Fibroblast of the aortic adventitia (primary cell): ENCODE measurements at places on chromosomes 1 and 21.

GRCh38 chr1:155645034-155645598 lies 35.1 kb downstream of the MSTO1 start:
- DNase-seq = peak; percentile 55

GRCh38 chr1:27862671-27863537 lies 9.4 kb upstream of the THEMIS2 start:
- peak; percentile 91 for DNase-seq

- DNase-seq = no peak
Measured at GRCh38 chr21:25589887-25590286, 17.4 kb downstream of the MRPL39 start.

- no peak for DNase-seq
Measured at GRCh38 chr1:215220346-215220745, 137.8 kb downstream of the KCNK2 start.

GRCh38 chr1:148296511-148296910 lies 144.4 kb upstream of the NBPF11 start:
- no peak for DNase-seq

DNA sequence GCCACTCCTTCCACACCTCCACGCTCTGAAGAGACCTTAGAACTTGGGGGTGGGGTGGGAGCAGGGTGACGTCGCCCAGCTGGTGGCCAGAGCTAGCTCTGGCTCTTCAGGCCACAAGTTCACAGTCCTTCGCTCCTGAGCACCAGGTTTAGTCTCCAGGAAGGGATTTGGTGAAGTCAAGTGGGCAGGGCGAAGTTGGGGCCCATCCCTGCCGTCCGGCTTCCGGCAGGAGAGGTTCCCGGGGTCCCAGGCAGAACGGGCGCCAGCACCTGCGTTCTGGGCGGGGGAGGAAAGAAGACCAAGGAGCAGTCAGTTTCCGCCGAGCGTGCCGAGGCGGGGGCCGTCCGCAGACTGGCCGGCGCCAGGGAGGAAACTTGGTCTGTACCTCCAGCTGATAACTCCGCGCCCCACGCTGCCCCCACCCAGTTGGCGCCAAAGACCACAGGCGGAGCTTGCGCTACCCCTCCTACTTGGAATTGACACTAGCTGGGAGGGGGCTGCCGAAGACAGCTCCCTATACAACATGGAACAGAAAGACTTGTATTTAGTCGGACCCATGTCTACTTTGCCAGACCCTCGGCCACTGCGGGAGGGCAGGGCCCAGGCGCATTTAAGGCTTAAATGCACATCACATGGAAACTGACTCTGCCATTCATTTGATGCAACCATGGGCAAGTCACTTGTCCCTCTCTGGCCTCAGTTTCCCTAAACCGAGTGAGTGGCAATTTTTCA lies 995 bp downstream of the ID3 start:
- DNase-seq = peak; percentile 63

- DNase-seq = no peak
Measured at GRCh38 chr21:30831194-30831765, 1.7 kb upstream of the KRTAP7-1 start.

DNA sequence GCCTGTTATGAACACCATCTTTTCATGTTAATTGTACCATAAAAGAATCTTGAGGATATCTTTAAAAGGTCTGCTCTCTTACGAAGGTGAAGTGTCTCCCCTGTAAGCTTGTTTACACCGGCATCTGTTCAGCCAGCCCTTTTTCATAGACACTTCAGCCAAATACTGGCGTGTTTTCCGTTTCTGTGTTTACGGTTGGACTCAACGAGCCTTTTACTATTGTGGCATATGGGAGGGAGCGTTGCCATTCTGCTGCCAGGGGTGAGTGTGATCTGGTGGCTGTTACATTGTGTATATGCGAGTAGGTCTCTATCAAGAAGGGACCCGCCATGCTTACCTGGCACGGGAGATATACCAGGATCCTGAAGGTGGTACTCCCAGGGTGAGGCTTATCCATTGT lies 433.8 kb downstream of the CAMTA1 start:
- no peak for DNase-seq

DNA sequence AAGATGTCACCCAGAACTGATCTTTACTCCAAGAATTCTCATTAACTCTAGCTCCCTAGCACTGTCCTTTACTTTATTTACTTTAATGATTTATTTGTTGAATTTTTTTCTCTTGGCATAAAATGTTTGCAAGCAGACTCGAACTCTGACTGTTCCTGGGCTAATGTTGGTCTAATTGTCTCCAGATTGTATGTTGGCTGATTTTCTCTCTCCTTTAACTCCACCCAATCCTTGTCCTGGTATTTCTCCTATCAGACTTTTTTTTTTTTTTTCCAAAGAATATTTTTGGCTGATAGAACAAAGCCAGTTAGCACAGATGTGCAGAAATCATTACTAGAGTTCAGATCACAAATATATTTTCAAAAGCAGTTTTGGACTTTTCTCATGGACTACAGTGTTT lies 82.6 kb downstream of the ATF6 start:
- peak; percentile 86 for DNase-seq

DNA sequence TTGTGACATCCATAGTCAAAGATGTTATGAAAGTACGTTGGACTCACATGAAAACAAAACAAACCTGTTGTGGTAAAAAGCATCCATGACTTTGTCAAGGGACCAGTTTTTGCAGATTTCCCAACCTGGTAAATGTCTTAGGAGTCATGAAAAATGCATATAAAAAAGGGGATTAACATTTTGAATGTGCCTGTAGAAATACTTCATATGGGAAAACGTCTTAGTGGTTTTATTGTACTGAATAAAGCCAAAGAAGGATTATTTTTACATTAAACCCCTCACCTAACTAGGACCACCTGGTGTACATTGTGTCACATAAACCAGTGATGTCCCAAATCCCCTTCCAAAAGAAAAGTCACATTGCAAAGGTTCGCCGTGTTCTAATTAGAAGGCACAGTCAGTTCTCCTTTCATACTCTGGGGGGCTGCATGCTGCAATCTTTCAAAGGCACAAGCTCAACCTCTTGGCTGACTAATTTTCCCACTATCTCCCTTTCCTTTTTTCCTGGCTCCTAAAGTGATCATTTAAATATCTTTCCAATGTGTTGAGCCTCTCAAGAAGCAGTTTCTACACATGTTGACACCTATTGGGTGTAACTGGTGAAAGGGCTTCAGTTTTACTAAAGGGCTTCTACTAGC lies 119.8 kb upstream of the SPAG17 start:
- DNase-seq = peak; percentile 26

- DNase-seq = peak; percentile 44
Measured at GRCh38 chr1:170732252-170732588, 68.3 kb downstream of the PRRX1 start.

GRCh38 chr21:25240974-25241373 lies 366.3 kb downstream of the MRPL39 start:
- no peak for DNase-seq

- no peak for DNase-seq
Measured at GRCh38 chr1:20210736-20211460, 24.6 kb upstream of the PLA2G2C start.

DNA sequence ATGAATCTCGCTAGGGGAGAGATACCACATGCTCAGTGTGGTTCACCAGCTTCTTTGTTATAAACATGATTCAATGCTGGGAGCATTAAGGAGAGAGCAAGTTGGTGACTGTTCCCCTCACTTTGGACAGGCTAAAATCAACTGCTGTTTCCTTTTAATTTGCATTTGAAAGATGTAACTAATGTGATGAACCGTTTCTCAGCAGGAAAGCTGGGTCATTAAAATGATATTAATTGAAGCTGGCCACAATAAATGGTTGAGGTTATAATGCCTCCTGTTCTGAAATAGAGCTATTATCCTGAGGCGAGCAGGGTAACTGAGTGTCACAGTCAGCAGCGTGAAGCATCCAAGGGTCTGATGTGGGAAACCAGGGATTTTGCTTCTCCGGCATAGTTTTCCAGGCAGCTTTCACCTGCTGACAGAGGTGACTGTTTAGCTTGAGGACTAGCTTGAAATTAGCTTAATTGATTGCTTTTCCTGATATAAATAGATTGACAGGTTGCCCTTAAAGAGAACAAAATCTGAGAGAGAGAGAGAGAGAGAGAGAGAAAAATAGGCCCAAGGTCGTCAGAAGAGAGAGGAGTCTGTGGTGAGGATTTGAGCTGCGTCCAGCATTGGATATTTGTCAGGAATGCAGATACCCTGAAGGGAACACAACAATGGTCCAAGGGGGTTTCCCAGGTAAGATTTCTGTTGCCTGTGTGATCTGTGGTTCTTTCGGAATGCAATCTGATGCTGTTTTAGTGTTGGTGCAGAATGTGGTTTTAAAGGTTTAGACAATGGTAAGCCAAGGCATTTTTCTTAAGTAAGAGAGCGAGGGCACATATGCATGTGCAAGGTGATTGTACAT lies 209.7 kb downstream of the PATJ start:
- DNase-seq = peak; percentile 27

DNA sequence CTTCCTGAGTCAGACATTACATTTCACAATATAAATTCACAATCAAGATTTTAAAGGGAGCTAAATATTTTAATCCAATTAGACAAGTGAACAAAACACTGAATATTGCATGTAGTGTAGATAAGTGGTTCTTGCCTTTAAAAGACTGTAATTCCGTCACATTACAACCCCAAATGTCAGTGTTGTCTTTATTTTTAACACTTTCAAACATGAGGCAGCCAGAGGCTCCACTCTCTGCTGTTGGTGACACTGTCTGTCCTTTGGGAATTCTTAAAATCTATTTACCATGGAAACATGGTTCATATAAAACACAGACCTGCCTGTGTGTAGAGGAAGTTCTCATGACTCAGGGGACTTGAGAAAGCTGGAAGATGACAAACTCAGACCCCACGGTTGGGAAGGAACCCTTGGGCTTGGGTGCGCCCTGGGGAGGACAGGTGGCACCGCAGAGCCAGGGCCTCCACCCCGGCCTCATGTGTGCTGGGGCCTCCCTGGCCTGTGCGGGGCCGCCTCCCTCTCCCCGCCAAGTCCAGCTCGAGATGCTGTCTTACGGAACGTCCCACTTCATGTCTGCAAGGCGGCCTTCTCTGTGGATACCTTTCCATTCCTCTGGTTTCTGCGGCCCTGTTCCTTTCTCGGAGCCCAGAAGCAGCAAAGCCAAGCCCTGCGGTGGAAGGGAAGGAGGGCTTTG lies 239.0 kb downstream of the SDCCAG8 start:
- DNase-seq = no peak

GRCh38 chr1:48500541-48501450 lies 28.8 kb upstream of the SPATA6 start:
- no peak for DNase-seq

DNA sequence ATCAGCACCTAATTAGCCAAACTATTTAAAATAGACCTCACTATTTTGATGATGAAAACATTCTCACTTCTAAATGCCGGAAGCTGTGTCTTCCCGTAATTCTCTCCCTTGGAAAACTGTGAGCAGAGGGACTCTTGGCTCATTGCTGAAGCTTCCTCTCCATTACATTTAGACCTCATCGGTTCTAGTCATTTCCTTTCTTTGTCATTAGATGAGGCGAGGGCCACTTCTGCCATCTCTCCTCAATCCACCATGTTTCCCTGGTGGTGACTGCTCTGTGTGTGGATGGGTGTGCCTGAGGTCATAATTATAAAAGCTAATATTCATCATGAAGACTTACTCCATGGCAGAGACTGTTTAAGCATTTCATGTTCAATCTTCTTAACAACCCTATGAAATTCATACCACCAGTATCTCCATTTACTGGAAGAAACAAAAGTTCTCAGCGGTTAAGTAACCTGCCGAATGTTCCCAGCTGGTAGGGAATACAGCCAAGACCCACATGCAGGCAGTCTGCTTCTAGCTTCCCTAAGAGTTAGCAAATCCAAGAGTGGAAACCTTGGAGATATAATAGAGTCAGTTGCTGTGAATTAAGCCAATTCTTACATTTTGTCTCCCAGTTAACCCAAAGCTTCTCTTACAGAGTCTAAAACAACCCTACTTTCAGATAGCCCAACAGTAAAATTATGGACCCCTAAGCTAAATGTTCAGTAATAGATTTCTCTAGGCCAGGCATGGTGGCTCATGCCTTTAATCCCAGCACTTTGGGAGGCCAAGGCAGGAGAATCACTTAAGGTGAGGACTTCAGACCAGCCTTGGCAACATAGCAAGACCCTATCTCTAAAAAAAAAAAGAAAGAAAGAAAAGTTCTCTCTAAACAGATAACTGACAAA lies 156.2 kb downstream of the ZBTB18 start:
- DNase-seq = peak; percentile 75

- peak; percentile 87 for DNase-seq
Measured at GRCh38 chr1:9289090-9289534, 3.6 kb upstream of the SPSB1 start.

DNA sequence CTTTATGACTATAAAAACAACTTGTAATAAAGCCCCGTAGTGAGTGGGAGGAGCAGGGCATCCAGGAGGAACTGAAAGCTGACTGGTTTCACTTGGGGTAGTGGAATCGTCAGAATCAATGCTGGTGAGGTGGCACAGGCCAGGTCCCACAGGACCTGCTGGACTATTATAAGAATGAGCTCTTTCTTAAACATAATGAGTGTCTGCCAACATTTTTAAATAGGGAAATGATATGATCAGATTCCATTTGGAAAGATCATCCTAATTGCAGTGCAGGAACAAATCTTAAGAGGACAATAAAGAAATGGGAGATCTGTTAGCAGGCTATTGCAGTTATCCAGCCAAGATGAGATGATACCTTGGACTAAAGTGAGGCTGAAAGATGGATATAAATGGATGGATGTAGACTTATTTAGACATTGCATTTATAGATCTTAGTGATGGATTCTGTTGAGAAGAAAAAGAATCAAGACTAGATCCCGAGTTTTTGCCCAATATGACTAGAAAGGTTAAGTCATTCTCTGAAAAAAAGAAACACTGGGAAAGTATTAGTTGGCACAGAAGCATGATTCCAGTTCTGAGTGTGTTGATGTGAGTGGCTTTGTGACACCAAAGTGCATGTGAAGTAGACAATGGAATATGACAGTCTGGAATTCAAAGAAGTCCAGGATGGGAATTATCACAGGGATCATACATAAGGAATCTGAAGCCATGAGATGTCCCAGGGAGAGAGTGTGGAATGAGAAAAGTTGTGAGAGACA lies 153.3 kb upstream of the SGIP1 start:
- peak; percentile 52 for DNase-seq

- DNase-seq = no peak
Measured at GRCh38 chr1:210144736-210145135, 87.9 kb upstream of the SERTAD4 start.

DNA sequence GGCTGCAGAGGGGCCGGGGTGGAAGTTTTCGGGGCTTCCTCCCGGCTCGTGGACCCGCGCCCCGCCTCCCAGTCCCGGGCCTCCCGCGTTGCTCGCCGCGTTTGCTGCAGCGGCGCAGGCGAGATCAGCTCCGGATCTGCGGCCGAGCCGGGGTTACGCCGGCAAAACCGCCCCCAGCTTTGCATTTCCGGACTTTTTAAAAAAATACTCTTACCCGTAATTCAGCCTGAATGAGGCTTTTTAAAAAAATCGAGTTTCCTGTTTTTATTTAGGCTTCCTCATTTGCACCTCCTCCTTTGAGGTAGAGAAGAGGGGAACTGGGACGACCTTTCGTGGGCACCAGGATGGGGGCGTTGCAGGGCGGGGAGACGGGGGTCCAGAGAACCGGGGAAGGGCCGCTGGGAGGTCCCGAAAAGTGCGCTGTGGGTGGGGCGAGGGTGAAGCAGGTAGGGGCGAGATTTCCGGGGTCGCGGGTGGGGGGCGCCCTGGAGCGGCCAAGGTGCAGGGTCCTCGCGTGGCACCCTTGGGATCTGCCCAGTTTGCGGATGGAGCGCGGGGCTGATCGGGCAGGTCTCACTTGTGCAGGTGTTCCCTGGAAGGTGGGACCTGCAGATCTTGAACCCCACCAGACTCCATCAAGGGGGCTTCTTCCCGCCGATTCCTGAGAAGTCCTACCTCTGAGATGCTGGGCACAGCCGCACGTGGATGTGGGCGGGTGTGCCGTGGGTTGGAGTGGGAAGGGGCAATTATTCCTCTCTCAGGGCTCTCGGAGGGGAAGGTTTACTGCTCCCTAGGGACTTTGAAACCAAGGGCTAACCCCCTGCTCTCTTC lies 1.1 kb downstream of the PIK3CD start:
- no peak for DNase-seq
